ENCODE measurements at places on chromosomes 3 and 15.

DNA sequence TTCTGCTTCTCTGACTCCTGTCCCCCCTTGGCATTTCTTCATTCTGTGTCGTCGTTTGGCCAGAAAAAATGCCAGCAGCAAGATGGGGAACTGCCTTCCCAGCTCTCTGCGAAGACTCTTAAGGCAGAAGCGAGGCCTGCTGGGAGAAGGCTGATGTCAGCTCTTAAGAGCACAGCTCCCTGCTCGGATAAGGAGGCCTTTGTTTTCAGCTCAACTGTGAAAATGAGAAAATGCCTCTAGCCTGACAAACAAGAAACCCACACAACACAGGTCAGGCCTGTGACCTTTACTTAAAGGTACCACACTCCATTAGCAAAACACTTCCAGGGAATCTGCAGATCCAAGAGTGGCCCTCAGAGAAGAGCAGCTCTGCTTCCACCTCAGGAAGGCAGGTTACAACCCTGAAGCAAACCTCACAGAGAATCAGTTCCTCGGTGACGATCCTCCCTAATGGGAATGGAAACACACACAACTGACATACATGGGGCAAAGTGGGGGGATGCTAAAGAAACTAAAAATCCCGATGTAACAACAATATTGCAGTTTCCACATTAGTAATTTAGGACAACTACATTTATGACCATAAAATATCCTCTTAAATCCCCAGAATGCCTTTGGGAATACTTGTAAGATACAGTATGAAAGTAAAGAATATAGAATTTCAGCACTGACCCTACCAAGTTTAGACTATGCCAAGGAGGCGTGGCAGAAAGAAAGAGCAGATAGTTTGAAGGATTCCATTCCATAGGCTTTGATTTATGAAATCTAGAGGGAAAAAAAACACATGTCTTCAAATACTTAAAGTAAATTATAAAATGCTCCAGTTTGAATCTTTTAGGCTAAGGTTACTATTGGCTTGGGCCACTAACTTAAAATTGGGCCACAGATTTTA lies 52.1 kb downstream of the VGLL4 start:
- DNase-seq, result no peak

GRCh38 chr15:77759896-77760592 lies 127.3 kb upstream of the LINGO1 start:
- DNase-seq, result no peak

DNA sequence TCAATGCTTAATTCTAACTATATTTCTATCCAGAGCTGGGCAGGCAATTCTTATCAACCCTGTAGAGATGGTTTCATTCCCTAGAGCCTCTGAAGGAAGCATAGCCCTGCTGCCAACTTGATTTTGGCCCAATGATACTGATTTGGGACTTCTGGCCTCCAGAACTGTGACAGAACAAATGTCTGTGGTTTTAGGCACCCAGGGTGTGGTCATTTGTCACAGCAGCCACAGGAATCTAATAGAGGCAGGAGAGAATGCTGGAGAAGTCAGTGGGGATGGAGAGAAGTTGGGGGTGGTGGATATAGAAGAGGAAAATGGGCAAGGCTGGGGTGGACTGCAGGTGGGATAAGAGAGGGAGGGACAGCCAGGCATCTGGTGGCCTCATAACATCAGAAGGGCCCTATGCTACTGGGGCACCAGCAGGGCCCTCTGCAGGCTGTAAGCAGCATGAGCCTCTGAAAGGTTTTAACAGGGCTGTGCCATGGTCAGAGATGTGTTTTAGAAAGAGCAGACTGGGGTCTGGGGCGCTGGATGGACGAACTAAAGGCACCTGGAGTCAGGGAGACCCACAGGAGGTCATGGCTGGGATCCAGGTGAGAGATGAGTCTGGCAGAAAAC lies 19.8 kb downstream of the MRPS11 start:
- DNase-seq, result no peak

DNA sequence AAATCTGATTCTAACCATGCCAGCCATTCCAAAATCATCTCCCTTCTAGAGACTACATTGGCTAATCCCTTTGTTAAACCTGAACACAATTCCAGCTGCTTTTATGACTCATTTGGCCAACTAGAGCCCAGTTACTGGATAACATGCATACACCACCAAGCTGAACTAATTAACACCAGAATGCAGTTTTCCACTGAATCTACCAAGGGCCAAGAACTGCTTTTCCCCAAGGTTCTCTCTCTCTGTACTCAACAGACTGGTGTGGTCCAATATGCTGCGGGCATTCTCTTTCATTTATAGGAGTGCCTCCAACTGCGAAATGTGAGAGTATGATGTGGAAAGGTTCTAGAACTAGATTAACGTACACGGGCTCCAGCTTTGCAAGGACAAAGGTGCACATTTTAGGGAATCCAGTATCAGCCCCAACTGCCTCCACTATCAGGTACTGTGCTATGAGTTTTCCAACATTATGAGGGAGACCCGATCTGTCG lies 1.5 kb downstream of the CHSY1 start:
- no peak for DNase-seq

DNA sequence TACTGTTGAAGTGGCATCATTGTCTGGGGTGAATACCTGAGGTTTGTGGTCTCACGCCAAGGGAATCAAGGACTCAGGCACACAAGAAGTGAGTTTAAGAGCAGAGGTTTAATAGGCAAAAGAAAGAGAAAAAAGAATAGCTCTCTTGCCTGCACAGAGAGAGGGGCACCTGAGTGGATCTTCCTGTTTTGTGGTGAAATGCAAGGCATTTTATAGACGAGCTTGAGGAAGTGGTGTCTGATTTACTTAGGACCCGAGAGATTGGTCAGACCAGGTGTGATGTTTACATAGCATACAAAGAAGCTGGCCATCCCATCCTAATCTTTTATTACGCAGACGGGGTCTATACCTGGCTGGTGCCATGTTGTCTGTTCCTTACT lies 13.2 kb downstream of the CCR5 start:
- DNase-seq, result no peak

- no peak for DNase-seq
Observed at GRCh38 chr3:32556332-32556731, 14.3 kb downstream of the DYNC1LI1 start.

DNA sequence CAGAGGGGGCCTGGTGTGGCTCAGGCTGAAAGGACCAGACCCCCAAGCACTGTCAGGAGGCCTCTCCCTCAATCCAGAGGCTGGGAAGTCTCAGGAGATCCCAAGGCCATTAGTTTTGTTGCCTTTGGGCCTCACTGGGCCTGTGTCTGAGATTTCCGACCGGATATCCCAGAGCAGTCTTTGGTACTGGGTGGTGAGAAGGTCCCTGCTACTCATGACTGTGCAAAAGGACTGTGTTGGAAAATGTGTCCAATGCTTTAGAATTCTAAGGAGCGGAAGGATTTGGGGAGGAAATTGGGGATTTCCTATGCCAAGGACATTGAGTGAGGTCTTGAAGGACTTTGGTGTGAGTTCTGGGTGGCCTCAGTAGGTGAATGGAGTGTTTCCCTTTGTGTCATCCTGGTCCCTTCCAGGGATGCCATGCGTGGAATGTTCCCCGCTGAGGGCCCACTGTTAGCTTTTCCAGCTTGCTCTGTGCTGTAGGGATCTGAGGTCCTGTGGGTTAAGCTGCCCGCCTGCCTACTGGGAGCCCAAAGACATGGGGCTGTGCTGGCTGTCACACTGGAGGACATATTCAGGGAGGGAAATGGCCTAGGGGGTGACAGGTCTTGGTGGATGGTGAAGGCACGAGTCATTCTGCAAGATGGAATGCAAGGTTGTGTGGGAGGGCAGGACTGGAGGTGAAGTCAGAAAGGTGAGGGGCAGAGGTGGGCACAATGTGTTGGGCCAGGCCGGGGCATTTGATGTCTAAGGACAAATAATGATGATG lies 16.4 kb downstream of the SMAD6 start:
- DNase-seq, result no peak

DNA sequence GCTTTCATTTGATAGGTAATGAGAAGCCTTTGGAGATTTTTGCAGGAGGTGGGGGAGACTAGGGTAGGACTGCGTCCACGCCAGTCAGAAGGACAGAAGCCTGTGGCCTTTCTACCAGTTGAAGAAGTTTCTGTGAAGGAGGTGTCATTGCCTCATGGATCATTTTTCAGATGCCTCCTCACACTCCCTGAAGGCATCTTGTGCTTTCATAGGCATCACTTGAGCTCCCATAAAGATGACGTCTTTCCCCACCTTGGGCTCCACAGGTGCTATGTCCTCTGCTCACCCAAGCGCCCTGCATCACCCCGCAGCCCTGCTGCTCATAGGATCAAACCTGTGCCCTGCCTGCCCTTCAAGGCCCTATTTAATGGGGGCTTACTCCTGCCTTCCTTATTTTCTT lies 7.5 kb upstream of the ITGA11 start:
- DNase-seq, result no peak

DNA sequence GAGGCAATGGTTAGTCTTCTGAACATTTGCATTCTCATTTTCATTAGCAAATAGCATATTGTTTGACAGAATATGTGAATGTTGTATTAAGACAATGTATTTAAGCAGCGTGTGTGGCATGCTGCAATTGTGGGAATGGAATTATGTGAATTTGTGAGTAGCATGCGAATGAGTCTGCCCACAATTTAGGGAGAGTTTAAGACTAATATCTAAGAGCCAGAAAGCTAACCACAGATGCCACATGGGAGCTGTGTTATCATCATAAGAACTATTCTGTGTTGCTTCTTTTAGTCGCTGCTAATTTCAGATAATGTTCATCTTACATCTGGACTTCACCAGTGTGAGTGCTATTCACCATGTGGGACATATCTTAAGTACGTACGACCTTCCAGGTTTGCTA lies 494.5 kb downstream of the RBMS3 start:
- DNase-seq, result no peak

- DNase-seq, result no peak
Observed at GRCh38 chr3:34547297-34547920, 749.0 kb downstream of the PDCD6IP start.

GRCh38 chr15:45268135-45268534 lies 16.1 kb downstream of the SLC28A2 start:
- no peak for DNase-seq

- DNase-seq, result no peak
Observed at GRCh38 chr15:87736401-87736800, 520.1 kb downstream of the NTRK3 start.

DNA sequence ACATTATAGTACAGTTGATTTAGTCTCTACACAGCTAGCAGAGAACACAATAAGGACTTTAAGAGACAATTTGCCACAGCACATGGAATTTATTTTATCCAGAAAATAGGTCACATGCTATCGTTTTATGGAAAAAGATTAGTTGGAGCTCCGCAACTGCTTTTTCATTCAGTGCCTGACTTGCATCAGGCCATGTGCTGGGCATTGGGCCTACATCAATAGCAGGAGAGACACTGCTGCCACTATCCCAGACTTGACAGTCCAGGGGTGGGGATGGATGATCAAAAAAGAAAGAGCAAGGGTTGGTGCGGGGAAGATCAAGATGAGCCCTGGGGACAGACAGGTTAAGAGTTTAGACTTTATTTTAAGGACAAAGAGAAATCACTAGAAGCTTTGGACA lies 75.2 kb upstream of the C3orf80 start:
- DNase-seq, result no peak

DNA sequence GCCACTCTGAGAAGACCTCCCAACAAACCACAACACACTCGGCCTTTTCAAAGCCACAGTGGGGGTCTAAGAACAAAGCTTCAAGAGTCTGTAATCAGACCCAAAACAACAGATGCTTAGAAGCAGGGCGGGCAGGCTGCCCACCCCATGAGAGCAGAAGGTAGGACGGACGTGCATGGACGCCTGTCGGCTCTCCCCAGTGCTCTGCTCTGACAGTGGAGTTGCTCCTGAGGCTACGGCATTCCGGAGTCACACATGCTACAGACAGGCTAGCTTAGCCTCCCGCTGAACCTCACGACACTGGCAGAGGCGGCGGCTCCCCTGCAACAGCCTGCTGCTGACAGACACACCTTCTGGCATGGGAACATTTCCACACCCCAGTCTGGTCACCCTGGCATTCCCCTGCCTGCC lies 33.5 kb downstream of the SLCO2A1 start:
- DNase-seq, result no peak

- no peak for DNase-seq
Observed at GRCh38 chr3:158808697-158809096, 6.8 kb downstream of the MFSD1 start.

- DNase-seq, result no peak
Observed at GRCh38 chr15:25708391-25708790, 154.7 kb downstream of the ATP10A start.

DNA sequence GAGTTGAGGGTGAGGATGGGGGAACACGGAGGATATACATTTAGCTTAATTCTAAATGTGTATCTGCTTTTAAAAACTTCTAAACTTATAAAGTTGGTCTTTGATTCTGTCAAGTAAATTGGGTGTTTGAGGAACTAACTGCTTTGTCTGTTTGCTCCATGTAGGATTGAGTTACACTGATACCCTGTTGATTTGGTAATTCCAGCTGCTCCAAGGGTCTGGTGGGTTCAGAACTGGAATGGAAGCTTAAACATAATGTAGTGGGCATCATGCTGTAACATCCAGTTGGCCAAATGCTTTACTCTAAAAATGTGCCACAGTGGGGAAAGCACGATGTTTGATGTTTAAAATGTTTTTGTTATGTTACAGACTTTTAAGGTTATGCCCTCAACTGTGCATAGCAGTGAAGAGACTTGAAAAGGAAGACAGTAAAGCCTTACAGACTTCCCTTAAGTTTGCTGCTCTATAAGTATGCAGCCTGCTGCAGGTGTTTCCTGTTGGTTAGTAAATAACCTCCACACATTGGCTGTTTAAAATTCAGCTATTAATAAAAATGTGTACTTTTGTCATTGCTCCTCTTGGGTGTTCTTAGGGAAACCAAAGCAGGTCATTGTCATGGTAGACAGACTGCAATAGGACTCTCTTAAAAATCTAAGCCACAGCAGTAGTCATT lies 5.9 kb upstream of the EDEM1 start:
- DNase-seq, result no peak

All from LNCaP clone FGC (cell line).